ENCODE measurements at places on chromosomes 7 and 10. TPM values are rescaled to one million over a fixed set of nuclear protein-coding genes. Genes with fewer than 3 reads are reported as not detected.

Gene NUTM2E
- polyA plus RNA-seq, result not detected

Gene DLX6
- not detected for polyA plus RNA-seq

Gene CYP3A7
- polyA plus RNA-seq, result 0.69 TPM

GRCh38 chr10:102641402-102641801, 2.9 kb upstream of the TRIM8 start:
- no peak for DNase-seq

DNA sequence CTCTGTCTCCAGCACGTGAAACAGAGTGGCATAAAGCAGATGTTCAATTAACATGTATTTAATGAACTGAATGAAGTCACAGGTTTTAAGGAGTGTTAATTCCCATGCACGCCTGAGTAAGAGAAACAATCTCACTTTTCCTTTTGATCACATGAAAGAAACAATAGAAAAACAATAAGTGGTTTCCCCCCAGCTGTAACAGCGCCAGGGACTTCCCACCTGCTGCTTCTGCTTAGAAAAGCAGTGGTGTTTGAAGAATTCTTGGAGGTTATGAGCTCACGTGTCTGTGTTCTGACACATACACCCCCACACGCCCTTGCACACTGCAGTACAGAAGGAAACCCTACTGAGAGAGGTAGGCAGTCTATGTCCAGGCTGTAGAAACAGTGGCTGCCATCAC, 51.3 kb upstream of the FRMD4A start:
- no peak for DNase-seq

GRCh38 chr10:72834183-72834825, 59.2 kb upstream of the OIT3 start:
- DNase-seq, result peak; percentile 41

DNA sequence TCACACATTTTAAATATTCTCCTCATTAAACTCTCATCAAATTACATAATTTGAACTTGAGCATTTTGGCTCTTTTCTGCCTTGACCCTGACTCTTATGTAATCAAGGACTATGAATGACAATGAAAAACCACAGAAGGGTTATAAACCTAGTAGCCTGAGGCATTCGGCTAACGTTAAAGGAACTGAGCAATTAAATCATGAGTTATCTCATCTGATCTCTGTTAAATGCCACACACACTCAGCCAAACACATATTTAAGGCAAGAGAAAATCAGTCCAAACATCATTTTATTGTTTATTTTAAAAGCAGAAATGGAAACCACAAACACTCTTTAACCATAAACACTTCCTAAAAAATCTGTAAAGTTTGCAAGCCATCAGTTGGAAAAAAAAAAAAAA, 204.3 kb downstream of the DGKI start:
- no peak for DNase-seq

- no peak for DNase-seq
Observed at GRCh38 chr10:130174328-130174727, 38.1 kb downstream of the GLRX3 start.
